ENCODE measurements at places on chromosomes 16 and 17.

- DNase-seq, result peak; percentile 56
Observed at GRCh38 chr17:17877529-17878358, 41.0 kb upstream of the SREBF1 start.

DNA sequence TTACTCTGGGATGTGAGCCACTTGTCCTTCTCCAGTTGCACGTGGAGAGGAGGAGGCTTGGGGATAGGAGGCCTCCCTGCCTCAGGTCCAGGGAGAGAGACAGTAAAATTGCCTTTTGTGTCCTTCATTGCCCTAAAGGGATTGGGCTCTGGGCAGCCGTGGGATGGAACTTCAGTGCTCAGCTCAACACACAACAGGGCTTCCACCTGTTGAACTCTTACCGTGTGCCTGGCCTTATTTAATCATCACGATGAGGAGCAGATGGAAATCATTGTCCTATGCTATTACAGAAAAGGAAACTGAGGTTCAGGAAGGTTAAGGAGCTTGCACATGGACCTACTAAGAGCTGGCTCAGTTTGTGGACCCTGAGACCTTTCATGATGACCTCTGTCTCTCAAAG is 92.4 kb upstream of the CDC42EP4 start:
- no peak for DNase-seq

DNA sequence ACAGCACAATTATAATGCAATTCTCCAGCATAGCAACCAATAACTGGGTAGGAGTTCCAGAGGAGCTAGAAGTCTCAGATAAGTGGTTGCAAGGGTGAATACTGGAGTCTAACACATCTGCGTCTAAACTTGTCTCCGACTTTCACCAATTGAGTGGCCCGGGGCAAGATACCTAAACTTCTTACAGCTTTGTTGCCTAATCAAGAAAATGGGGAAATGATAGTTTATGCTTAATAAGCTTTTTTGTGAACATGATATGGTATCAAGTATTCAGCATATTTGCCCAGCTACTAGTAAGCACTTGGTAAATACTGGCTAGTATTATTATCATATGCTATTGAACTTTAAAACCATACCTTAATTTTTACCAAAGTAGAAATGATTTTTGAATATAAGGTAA is 183.5 kb downstream of the KCNJ2 start:
- DNase-seq, result no peak

- no peak for DNase-seq
Observed at GRCh38 chr16:3317315-3317999, 12.2 kb downstream of the ZNF75A start.

- no peak for DNase-seq
Observed at GRCh38 chr16:1347286-1347855, 4.3 kb downstream of the TSR3 start.

- DNase-seq, result no peak
Observed at GRCh38 chr16:397736-398332, 835 bp downstream of the NME4 start.

DNA sequence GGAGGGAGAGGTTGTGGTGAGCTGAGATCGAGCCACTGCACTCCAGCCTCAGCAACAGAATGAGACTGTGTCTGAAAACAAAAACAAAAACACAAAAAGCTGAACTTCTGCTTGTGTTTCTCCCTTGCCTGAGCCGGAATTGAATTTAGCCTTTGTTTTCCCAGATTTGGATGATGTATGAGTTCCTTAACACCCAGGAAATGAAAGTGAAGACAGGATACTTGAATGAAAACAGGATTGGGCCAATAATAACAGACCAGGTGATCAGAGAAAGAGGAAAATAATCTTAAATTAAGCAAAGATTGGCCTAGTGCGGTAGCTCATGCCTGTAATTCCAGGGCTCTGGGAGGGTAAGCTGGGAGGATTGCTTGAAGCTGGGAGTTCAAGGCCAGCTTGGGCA is 1.6 kb upstream of the NUPR1 start:
- DNase-seq, result no peak

DNA sequence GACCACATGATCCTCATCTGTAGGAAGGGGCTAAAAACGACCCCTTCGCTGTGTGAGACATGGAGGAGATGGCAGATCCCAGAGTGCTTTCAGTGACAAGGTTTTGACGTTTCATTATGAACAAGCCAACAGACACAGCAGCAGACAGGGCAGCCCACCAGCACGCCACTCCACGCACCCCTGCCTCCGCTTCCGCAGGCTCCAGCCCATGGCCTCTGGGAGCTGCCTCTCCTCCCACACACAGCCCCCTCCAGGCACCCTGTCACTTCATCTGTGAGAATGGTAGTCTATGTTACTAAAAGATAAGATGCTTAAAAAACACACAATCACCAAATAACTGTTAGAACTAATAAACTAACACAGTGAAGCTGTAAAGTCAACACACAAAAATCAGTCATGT is 12.3 kb upstream of the ADCY7 start:
- DNase-seq, result no peak

- DNase-seq, result peak; percentile 39
Observed at GRCh38 chr17:82204831-82205719, 7.6 kb downstream of the CCDC57 start.

DNA sequence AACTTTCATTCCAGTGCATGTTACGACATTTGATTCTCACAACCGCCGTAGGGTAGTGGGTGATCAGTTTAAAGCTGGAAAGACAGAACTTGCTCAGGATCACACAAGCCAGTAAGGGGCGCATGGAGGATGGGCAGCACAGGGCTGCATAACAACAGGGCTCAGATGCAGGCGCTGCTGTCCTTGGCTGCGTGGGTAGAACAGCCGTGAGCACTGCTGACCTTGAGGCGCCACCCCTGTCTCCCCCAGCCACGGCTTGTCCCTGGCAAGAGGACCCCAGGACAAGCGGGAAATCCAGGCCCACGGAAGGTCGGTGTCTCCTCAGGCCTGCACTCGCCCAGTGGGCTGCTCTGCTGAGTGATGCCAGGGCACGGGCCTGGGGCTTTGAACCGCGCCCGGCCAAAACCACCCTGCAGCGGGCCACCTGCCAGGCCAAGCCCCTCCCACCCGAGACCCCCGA is 84.7 kb downstream of the LMF1 start:
- DNase-seq, result no peak

DNA sequence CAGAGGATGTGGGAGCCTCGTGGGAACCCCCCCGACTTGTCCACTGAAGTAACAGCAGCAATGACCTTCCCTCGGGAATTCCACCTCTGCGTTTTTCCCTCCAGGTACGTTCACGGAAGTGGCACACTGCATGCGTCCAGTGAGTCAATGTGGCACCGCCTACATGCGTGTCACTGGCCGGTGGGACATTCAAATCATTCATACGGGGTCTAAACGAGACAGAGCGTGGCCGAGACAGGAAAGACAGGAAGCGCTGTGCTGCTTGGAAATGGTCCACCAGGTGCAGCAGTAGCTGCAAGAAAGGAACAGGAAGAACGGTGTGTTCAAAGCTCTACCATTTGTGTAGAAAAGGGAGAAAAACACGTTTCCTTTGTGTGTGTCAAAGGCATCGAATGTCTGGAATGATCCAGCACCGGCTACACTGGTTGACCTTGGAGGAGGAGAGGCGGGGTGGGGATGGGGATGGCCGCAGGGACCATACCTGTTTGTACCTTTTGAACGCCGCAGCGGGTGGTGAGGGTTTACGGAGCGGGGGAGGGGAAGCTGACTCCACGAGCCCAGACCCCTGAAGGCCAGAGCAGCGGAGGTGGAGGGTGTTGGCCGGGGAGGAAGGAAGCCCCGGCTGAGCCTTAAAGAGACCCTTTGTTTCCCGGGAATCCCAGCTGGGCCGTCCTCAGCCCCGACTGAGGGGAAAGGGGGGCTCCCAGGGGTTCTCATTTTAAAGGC is 1.7 kb upstream of the PGAP6 start:
- no peak for DNase-seq

DNA sequence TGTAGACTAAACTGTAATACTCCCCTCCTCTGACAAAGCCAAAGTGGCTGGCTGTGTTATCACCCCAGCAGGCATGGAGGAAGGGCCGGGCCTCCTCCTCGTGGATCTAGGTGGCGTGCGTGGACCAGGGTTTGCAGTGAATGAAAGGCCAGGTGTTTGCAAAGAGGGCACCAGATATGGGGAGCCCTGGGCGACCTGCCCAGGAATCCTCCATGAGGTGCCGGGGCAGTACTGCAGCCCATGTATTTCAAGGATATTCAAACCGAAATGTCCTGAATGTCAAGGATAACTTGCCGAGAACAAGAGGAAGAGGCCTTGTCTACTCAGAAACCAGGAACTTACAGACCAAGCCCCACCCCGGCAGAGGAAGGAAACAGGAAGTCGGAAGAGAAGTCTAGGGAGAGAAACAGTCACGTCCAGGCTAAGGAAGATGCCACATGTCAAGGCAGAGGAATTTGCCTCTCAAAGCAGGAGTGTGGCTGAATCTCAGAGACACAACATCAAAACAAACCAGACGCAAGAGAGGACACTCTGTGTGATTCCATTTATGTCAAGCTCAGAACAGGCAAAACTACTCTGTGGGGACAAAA is 13.7 kb upstream of the OSGIN1 start:
- no peak for DNase-seq

DNA sequence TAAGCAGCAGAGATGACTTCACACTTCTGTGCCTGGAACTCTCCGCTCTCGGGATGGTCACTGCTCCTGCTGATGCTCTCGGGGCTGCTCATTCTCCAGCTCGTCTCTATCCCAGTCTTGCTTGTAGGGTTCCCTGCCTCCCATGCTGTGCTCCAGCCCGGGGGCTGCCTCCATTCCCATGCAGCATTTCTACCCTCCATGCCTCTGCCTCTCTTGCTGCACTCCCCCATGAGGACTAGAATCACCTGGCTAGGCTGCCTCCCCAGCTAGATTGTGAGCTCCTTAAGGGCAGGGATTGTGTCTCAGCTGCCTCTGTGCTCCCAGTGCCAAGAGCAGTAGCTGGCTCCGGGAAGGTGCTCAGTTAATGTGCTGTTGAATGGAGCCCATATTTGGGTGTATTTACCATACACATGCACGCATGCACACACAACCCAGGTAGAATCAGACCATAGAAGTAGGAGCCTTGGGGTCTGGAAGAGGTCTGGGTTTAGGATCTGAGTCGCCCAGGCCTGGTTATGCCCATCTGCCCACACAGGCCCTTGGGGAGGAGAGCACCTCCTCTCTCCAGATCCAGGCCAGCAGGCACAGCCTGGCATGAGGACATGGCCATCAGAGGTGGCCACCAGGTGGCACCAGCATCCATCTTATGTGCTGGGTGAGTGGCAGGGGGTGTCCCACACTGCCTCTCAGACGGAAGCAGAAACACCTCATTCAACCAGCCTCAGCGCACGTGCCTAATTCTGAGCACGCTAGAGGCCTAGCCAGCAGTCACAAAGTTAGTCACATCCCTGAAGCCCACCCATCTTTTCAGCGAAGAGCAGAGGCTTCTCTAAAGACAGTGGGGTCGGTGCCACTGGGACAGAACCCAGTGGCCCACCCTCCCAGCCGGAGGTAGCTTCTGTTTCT is 9.3 kb downstream of the GIT1 start:
- DNase-seq, result no peak

DNA sequence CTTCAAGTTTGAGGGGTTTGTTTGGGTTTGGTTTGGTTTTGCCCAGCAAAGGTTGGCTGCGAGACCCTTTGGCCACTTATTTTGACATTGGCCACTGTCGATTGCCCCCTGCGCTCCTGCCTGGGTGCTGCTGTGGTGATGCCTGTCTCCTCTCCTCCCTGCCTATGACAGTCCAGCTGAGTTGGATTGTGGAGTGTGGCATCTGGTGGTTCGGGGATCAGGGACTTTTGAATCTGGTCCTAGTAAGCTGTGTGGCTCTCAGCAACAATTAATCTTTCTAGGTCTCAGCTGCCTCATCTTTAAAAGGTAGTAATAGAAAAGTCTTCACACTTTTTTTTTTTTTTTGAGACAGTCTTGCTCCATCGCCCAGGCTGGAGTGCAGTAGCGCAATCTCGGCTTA is 27.1 kb downstream of the CDK5RAP3 start:
- no peak for DNase-seq

- DNase-seq, result peak; percentile 41
Observed at GRCh38 chr16:12062343-12063003, 85.9 kb downstream of the SNX29 start.

- DNase-seq, result peak; percentile 95
Observed at GRCh38 chr16:19555186-19555937, at the start of gene VPS35L. VPS35L (plus strand) TSS chr16:19555703; CDS start chr16:19555730, 27 bp downstream.

- DNase-seq, result no peak
Observed at GRCh38 chr16:21281698-21282389, 3.8 kb upstream of the CRYM start.

GRCh38 chr17:27247071-27247957 is 46.6 kb upstream of the WSB1 start:
- DNase-seq, result peak; percentile 74

- DNase-seq, result no peak
Observed at GRCh38 chr16:49165025-49165424, 116.6 kb downstream of the CBLN1 start.

DNA sequence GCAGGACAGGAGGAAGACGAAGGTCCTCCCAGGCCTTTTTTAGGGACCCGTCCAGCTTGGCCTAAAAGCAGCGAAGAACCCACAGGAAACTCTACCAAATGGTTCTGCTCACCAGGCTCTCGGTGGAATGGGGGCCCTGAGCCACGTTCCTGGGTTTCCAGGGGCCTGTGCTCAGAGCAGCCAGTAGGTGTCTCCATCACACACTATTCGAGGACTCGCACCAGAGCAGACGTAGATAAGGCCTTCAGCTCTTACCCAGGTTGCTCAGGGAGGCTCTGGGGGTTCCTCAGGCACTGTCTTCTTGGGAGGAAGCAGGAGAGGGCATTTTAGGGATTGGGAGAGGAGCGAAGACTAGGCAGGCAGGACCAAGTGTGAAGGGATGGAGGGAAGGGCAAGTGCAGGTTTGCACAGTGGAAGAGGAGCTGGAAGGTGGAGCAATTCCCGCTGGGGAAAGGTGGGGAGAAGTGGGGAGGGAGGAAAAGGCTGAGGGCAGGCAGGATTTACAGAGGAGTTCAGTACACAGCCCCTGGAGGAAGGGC is 157.1 kb downstream of the RGS9 start:
- peak; percentile 20 for DNase-seq

DNA sequence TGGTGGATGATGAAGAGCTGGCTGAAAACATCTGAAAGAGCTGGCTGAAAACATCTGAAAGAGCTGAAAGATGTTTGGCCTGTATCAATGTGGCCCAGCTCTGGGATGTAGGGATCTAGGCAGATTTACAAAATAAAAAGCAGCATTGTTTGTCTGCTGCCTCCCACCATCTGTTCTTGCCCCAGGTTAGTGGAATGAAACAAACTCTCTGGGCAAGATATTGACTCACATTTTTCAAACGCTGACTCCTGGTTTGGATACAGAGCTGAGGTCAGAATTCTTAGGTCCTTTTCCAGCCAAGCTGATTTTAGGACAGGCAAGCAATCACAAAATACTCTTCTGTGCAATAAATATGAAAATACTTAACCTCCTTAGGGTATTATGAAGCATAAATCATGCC is 139.0 kb downstream of the STX8 start:
- no peak for DNase-seq

DNA sequence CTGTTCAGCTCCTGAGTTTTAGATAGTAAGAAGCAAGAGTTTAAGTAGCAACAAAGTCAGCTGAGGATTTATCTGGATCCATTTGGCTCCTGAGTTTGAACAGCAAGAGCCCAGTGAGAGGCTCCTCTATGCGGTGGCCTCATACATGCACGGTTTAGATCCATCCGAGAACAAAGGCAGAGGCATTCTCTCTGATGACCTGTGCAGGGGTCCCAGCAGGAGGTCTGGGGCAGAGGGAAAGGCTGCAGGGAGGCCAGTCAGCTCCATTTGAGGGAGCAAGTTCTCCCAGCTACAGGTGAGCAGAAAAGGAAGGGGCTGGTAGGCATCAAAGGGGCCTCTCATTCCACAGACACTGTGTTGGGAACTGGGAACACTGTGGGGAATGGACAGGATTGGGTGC is 16.5 kb downstream of the PITPNM3 start:
- no peak for DNase-seq
